ENCODE measurements at places on chromosomes 11 and 22.

DNA sequence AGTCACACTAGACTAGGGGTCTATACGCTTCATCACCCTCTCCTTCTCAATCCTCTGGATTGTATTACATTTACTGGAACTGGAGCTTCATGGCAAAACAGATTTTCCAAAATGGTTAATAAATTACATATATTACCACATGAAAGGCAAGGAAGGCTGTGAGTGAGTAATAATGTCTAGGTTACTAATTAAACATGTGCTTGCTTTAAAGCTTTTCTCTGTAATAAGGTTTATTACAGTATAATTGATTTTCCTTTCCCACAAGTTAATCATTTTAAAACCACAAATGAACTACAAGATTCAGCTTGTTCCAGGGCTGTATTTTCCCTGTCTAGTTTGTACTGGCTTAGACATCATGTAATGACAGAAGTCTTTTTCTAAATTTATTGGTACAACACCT is 25.6 kb downstream of the MMP13 start:
- DNase-seq, result no peak

DNA sequence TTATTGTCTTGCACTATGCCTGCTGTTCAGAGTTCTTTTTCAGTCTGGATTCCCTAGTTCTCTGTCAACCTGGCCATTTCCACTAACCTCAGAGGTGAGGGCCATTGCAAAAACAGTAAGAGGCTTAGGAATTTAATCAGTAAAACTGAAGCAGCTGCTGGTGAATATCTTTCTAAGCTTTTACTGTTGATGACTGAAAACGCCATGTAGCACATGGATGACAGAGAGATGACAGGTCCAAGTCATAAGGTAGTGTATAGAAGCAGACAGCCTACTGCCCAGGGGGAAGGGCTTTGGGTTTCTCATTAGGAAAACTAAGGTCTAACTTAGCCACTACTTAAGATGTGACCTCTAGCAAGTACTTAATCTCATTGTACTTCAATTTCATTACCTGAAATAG is 152.6 kb upstream of the DDI1 start:
- DNase-seq, result no peak

GRCh38 chr22:38819387-38819940 is 24.4 kb downstream of the NPTXR start:
- no peak for DNase-seq

DNA sequence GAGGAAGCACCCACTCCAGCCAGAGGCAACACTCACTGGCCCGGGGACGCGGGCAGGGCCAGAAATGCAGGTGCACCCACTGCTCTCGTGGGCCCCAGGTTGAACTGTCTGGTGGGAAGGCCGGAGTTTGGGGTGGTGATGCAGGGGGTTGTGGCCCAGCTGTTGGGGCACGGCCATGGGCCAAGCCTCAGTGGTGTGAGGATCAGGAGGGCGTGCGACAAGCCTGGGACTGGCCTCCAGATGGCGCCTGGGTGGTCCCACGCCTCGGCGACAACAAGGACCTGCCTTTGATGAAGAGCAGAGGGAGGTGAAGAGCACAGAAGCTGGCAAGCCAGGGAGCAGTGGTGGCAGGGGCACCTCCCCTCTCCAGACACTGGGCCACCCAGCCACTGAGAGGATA is 240.8 kb downstream of the BRD1 start:
- DNase-seq, result no peak

DNA sequence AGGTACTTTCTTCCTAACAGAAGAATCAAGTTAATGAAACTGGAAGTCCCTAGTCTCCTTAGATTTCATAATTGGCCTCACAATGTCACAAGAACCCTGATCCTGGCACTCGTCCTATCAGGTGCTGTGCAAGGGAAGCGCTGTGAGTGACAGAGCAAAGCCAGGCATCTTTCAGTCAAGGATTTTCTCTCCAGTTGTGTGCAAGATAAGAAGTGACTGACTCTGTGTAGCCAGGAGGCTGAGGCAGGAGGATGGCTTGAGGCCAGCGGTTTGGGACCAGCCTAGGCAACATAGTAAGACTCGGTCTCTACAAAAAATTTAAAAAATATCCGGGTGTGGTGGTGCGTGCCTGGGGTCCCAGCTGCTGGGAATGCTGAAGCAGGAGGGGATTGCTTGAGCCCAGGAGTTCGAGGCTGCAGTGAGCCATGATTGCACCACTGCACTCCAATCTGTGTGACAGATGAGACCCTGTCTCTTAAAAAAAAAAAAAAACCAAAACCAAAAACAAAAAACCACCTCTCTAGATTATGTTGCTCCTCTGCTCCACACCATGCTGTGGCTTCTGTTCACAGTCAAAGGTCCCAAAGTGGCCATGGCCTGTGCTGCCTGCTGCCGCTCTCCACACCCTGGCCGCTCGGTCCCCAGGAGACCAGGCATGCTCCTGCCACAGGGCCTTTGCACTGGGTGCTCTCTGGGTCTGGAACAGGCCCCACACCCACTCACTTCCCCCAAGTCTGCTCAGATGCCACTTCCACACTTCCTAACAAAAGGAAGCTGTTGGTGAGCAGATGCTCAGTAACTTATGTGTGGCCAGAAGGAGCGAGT is 54.2 kb upstream of the CLDN5 start:
- DNase-seq, result no peak

DNA sequence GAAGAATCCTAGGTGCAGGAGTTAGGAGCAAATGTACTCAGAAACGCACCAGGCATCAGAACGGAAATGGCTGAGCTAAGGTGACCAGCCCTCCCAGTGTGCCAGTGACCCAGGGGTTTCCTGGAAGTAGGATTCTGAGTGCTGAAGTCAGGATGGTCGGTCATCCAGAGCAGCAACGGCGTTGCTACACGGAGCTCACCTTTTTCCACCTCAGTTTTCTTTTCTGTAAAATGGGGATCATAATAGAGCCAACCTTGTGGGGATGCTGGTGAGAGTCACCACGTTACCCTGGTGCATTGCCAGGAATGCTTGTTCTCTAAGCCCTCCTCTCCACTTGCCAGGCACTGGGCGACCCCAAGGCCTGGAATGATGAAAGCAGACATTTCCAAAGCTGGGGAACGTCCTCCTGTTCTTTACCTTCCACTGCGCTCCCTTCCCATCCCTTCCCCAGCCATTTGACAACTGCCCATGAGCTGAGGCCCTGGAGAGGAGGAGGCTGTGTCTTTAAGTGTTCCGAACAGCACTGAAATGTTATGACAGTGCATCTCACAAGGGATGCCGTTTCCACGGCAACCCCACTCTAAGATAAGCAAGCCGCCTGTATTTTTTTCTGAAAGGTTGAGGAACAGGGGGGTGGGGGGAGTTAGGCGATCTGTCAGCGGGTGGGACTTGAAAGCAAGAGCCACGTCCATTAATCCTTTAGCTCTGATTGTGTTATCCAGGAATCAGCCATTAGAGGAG is 66.8 kb downstream of the TSPAN18 start:
- DNase-seq, result no peak

GRCh38 chr11:120909676-120910416 is 114.1 kb upstream of the TBCEL start:
- no peak for DNase-seq

DNA sequence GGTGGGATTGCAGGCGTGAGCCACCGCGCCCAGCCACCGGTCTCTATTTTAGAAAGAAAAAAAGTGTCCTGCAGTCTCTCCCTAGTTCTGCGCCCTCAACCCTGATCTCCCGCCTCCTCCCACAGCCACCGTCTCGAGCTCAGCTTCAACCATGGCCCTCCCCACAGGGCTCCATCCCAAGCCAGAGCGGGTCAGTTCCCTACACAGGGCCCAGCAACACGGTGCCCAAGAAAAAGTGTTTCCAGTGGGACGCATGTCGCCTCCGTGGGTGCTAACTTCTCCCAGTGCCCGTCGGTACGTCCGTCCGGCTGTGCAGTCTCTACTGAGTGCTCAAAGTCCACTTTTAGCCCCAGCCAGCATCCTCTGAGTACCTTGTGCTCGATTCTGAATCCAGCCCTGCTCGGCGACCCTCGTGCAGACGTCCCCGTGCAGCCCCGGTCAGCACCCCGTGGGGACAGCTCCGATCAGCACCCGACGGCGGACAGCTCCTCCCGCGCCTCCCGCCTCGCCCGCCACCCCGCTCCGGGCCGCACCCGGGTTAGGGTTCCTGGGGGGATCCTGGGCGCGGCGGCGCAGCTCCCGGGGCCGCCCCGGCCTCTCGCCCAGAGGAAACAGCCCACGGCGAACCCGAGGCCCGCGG is 657 bp upstream of the MAPK8IP2 start:
- DNase-seq, result no peak

DNA sequence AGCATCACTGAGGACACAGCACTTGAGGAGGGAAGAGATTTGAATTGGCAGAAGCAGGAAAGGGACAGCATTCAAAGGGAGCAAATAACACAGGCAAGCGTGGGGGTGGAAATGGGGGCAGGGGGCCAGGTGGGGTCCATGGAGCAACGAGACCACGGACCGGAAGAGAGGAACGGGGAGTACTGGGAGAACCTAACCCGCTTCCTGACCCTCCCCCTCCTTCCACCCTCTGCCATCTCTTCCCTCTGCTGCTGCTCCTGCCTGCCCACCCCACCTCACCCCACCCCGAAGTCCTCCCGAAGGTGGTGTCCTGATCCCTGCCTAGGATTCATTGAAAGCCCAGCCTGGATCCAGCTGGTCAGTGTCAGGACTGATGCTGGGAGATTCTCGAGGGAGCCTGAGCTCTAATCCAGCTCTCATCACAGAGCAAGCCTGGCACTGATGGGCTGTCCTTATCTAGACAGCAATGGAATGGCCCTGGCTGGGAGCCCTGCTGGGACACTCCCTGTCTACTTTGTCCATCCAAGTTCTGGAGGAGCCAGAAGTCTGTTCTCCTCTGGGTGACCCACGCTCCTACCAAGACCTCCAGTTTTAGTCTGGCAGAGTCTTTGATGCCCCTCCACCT is 105.0 kb downstream of the TRIM29 start:
- no peak for DNase-seq

GRCh38 chr11:11977206-11977938 is 31.1 kb downstream of the DKK3 start:
- DNase-seq, result peak; percentile 54

GRCh38 chr11:44622721-44623258 is 57.3 kb downstream of the CD82 start:
- DNase-seq, result no peak

DNA sequence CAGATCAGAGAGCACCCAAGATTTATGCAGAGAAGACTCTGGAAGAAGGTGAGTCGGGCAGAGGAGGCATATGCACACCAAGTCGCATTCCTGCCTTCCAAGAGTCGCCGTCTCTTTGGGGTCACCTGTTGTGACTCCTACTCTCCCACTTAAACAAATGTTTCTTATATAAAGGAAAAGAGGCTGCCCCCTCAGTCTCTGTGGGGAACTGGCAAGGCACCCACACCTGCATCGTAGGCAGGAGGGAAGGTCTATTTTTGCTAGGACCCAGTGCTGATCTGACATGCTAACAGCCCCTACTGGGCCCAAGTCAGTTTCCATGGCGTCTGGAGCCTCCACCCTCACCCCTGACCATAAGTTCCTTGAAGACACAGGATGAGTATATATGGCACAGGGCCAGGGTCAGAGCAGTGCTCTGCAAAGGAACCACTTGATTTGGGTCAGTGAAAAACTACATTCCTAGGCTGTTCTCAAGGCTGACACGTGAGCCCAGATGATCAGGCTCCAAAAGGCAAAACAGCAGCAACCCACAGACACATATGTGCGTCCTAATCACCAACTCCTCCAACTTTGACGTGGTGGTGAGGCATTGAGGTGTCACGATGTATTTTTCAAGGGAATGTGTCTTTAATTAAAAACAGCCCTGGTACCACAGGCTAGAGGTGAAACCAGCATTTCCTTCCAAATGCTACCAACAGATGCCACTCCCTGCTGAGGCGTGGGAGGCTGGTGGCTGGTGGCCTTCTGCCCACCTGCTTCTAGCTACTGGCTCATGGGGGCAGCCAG is 55.6 kb upstream of the CSNK2A3 start:
- DNase-seq, result no peak

DNA sequence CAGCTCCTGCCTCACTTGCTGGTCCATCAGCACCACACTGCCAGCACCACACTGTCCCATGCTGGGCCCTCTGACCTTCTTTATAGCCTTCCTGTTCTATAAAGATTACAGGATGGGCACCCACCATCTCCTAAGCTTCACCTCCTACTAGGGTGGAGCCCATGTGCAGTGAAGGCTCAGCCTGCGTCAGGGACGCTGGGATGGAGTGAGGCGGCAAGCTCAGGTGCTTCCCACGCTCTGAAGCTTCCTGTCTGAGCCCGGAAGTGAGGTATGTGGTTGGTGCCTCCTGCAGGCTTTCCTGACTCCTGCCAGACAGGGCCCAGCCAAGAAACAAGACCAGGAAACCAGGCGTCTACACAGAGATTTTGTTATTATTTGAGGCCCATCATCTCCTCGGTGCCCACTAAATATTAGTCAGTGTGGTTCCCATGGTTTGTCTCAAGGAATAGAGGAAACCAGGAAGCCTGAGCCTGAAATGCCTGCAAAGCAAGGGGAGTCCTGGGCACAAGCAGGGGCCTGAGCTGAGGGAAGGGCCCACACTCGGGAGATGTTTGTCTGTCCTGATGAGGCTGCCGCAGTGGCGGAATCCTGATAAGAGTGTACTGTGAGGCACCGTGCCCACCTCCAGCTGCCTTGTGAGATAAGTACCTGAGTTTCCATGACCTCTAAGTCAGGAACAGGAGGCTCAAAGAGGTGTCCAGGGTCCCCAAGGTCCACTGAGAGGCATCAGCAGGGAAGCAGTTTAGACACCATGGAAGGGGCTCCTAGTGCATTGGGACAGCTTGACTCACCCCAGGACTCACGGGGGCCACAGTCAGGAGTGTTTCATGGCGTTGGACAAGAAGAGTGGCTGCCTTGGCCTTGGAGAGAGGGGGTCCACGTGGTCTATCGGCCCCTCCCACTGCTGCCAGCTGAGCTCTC is 22.0 kb downstream of the RSPH14 start:
- no peak for DNase-seq

- DNase-seq, result no peak
These were observed 32.4 kb upstream of the ETS1 start for GRCh38 chr11:128619540-128620308.

- DNase-seq, result no peak
These were observed 954 bp upstream of the MN1 start for GRCh38 chr22:27802346-27803073.

DNA sequence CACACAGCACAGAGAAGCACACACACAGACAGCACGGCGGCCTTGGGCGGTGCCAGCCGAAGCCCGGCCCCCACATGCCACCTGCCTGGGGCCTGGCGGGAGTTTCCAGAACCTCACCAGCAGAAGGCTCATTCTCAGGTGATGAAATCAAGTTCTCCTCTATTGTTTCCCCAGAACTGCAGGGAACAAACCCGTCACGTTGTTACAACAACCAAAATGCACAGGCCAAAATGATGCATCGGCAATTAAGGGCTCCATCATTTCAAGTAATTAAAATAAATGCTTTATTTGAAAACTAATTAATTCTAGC is 30.8 kb downstream of the GNB1L start:
- DNase-seq, result no peak

DNA sequence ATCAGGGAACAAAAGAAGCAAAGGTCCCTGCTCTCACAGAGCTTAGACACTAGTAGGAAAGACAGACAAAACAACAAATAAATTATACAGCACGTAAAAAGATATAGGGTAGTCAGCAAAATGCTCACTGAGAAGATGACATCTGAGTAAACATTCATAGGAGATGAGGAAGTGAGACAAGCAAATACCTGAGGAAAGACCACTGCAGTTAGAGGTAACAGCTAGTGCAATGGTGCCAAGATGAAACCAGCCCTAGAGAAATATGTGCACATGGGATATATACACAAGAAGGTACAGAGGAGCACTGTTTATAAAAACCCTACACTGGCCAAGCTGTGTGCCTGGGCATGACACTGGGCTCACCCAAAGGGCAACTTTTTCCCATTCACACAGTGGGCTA is 9.8 kb downstream of the CYP2R1 start:
- no peak for DNase-seq

- no peak for DNase-seq
These were observed 12.2 kb downstream of the CSF2RB start for GRCh38 chr22:36925388-36926290.

- DNase-seq, result no peak
These were observed 972 bp upstream of the TSSC4 start for GRCh38 chr11:2399488-2400068.

All from anterior cingulate cortex (tissue), 58 donors.